Esophagus squamous epithelium (tissue), 5 donors: ENCODE measurements at places on chromosomes 1 and 21.

DNA sequence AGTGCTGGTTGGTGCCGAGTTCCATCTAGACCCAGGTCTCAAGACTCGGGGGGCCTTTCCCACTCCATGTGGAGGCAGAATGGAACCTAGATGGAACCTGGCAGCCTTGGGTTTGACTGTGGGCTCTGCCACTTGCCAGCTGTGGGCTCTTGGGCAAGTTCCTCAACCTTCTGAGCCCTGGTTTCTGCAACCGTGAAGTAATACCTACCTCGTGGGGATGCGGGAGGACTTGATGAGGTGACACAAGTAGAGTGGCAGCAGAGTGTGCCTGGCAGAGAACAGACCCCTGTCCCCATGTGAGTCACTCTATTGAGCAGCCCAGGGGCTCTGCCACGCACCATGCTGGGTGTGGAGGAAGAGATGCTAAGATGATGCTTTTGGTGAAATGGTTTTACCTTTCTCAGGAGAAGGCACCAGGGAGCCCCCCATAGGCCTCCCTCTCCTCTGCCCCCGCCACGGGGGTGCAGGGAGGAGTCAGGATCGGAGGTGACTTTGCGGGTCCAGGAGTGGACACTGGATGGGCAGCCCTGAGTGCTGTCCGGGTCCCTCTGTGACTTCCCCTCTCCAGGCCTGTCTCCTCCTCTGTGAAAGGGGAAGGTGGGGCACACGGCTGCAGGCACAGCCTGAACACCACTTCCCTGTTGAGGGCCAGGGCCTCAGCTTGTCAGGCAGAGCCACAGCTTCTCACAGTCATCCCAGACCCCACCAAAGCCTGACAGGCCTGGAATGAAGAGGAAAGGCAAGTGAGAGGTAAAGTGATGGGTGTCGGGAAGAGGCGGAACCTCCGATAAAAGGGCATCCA, 36.7 kb upstream of the EDN2 start:
- no peak for DNase-seq

GRCh38 chr1:36845802-36846201, 188.5 kb downstream of the GRIK3 start:
- DNase-seq = no peak

DNA sequence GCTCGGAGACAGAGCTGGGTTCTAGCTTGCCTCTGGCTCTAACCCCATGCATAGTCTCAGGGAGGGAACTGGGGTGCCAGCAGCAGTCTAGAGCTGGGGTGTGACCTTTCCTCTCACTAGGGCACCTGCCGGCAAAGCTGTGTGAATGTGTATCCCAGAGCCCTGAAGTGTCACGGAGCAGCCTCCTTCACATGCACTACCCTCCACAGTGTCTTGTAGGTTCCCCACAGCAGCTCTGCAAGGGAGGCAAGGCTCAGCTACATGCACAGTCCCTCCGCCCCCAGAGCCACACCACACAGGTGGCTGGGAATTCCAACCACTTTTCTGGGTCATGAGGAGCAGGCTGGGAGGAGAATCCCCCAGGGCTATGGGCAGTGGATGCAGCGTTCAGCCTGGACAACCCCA, 7.7 kb upstream of the HPCA start:
- DNase-seq = no peak

DNA sequence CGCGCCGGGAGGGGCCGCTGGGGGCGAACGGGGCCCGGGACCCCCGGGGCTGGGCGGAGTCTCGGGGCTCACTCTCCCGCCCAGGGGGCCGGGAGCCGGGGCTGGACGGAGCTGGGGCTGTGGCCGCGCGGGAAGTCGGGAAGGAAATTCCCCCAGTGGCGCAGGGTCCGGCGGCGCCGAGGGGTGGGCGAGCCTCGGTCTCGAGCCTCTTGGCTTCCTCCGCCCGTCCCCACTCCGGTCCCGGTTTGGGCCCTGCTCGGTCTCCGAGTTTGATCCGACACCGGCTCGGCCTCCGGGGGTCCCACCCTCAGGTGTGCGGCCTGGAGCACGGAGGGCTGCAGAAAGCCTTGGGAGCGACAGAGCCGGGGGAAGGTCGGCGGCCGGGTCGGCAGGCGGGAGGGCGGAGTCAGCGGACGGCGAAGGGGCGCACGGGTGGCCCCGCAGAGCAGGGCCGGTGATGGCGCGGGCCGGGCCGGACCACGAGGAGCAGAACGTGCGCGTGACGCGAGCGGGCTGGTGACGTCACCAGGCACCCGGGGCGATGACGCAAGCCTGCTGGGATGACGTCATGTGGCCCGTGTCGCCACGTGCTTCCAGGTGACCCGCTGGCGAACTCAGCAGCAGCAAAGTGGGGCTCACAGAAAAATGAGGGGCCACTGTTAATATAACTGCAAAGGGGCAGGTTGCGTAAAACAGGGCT, 610 bp upstream of the HES4 start:
- DNase-seq = no peak

- DNase-seq = no peak
Measured at GRCh38 chr1:59195151-59195550, 101.7 kb upstream of the FGGY start.

GRCh38 chr1:178958491-178958890, 67.2 kb upstream of the FAM20B start:
- DNase-seq = no peak

DNA sequence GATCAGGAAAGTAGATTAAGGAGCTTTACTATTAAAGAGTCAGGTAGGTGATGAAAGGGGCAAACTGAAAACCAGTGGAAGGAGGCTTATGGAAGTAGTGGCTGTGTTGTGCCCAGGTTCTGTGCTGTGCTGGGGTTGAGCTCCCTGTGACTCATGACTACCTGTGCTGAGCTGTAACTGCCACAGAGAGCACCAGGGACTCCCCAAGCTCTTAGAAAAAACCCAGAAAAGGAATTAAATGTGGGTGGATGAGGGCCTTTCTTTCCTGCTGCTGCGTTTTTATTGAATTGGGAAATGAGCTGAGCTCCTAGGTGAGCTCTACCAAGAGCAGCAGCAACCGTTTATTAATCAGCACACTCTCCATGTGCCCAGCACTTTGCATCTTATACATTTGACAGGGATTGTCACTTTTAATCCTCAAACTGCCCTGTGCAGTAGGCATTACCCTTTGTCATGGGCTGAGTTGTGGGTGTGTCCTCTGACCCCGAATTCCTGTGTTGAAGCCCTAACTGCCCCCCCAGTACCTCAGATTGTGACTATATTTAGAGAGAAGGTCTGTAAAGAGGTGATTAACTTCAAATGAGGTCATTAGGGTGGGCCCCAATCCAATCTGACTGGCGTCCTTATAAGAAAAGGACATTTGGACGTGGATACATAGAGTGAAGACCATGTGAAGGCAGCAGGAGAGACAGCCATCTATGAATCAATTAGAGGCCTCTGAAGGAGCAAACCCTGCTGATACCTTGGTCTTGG, 65.4 kb downstream of the AK4 start:
- no peak for DNase-seq

GRCh38 chr1:10962483-10962882, 50.0 kb upstream of the TARDBP start:
- no peak for DNase-seq

DNA sequence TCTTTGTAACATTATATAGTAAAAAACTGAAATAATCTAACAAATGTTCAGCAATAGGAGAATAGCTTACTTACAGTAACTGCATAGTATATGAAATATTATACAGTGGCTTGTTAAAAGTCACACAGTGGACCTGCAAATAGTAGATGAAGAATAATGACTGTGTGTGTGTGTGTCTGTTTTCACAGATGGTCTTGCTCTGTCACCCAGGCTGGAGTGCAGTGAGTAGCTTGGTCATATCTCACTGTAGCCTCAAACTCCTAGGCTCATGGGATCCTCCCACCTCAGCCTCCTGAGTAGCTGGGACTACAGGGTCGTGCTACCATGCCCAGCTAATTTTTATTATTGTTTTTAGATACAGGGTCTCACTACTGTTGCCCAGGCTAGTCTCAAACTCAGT, 67.3 kb upstream of the KIAA1614 start:
- no peak for DNase-seq

DNA sequence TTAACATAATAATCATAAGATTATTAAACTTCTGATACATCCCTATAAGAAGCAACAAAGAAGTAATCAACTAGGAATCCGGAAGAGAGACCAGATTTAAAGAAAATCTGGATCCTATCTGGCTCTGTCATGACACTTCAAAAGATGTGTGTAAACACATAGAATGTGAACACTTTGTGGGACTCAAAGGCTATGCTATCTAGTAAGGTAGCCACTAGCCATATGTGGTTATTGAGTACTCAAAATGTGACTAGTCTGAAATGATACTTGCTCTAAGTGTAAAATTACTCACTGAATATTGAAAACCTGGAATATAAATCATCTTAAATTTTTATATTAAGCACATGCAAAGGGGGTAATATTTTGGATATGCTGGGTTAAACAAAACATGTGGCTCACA, 8.7 kb downstream of the FUBP1 start:
- no peak for DNase-seq

- DNase-seq = no peak
Measured at GRCh38 chr1:85681087-85681486, 27.1 kb downstream of the ZNHIT6 start.

DNA sequence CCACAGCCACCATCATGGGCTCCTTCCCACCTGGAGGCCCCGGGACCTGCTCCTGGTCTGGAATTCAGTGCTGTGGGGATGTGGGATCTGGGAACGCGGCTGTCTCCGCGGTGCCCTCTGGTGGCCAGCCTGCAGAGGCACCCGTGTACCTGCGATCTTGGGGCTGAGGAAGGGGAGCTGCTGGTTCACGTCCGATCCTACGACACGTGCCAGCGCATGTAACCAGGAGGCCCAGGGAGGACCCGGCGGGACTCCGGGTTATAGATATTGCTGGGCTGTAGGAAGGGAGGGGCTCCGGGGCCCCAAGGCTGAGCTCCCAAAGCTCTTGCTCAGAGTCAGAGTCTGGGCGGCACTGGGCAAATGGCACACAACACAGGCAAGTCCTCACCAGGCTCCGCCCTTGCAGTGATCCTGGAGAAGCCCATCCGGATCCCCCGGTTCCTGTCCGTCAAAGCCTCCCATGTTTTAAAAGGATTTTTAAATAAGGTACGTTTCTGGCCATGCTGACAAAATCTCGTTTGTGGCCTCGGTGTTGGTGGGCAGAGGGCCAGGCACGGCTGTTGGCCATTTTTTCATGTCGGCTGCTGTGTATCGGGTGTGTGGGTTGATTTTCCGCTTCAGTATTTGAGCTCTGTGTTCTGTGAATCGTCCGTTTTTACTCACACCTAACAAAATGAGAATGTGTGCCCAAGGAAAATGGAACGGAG, 20.1 kb downstream of the FAAP20 start:
- DNase-seq = no peak

GRCh38 chr1:180272395-180272794, 42.3 kb downstream of the LHX4 start:
- no peak for DNase-seq

DNA sequence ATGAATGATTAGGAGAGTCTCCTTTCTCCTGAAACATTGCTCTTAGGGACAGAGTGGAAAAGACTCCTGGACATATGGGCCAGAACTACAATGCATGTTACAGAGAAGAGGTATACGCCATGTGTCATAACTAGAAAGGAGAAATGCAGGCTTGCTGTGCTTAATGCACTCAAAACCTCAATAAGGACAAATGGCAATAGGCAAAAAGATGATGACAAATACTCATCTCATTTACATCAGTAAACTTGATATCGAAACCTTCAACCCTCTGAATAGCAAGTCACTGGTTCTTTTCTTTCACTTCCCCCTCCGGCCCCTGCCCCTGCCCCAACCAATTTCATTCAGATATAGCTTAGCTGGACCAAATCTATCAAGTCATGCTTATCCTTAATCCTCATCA, 1.9 kb upstream of the GPR88 start:
- DNase-seq = no peak

- no peak for DNase-seq
Measured at GRCh38 chr1:85259912-85260274, 431 bp upstream of the C1orf52 start.

DNA sequence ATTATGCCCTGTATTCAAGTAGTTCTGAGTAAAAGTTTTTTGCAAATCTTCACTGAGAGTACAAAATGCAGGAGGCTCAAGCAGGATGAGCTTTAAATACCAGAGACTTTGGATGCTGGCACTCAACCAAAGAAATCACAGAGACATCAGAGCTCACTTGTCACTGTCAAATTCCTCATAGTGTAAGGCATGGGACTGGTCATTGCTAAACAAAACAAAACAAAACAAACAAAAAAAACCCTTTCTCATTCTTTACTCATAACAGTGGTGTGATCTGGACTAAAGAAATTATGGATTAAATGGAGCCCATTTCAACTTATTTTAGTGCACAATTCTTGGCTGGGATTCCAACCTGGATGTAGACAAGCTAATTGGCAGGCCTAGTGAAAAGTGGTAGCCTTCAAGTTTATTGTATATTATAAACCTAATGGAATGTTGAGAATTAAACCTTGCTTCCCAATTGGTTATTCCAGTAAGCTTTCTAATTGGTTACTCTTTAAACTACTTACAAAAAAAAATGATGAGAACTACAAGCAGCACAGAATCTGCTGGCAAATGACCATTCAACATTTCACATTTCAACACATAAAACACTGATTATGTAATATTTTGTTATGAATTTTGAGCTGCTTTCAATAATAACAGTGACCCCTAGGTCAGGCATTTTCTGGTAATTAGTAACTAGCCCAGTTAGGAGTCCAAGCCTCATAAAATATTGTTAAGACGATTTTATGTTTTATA, 30.6 kb upstream of the NEK7 start:
- DNase-seq = no peak

GRCh38 chr1:3607703-3608065, 3.6 kb downstream of the MEGF6 start:
- DNase-seq = no peak

- no peak for DNase-seq
Measured at GRCh38 chr1:157700305-157700704, 264 bp downstream of the FCRL3 start.

DNA sequence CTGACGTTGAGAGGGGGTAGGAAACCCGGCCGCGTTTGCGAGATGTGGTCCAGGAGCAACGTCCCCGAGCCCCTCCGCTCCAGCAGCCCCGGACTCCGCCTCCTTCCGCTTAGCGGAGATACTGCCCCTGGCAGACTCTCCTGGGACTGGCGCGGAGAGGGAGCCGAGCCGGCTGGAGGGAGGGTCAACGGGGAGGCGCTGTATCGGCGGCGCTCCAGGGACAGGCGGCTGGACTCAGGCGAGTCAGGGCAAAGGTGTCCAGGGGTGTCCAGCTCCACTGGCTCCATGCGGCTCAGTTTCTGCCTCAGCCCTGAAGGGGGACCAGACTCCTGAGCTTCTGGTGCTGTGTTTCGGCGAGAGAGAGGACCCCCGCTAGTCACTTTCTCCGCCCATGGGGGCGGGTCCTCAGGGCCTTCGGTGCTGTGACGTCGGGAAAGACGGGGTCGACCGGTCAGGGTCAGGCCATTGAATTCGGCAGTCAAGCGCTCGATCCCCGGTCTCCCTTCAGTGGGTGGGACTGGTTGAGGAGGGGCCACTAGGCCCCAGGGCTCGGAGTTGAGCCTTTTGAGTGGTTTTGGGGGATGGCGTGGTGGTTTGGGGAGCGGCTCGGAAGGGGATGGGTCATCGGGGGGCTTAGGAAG, 2.8 kb upstream of the LIX1L start:
- no peak for DNase-seq

GRCh38 chr1:226708342-226708780, 30.7 kb downstream of the ITPKB start:
- no peak for DNase-seq
